Glomerular endothelial cell (primary cell): ENCODE measurements at places on chromosomes 13 and 19.
A peak's percentile ranks its signal among the peaks of the same experiment; 100 is the strongest.

GRCh38 chr13:75258159-75258782, 223.7 kb downstream of the TBC1D4 start:
- peak; percentile 50 for DNase-seq

DNA sequence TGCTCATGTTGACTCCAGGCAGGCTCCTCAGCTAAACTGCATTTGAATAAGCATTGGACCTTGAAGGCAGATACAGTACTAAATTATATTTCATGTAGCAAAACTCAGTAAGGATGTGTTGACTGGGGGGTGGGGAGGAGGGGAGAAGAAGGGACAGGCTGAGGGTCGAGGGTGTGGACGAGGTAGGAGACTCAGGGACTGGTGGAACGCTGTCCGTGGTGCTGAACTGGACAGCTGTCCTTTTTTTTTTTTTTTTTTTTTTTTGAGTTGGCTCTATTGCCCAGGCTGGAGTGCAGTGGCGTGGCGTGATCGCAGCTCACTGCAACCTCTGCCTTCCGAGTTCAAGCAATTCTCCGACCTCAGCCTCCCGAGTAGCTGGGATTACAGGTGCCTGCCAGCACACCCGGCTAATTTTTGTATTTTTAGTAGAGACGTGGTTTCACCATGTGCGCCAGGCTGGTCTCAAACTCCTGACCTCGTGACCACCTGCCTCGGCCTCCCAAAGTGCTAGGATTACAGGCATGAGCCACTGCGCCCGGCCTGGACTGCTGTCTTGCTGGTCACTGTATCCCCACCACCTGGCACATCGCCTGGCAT, 33.2 kb upstream of the CASP14 start:
- DNase-seq, result no peak

- DNase-seq, result no peak
Observed at GRCh38 chr13:103312467-103312866, 246.2 kb upstream of the SLC10A2 start.

DNA sequence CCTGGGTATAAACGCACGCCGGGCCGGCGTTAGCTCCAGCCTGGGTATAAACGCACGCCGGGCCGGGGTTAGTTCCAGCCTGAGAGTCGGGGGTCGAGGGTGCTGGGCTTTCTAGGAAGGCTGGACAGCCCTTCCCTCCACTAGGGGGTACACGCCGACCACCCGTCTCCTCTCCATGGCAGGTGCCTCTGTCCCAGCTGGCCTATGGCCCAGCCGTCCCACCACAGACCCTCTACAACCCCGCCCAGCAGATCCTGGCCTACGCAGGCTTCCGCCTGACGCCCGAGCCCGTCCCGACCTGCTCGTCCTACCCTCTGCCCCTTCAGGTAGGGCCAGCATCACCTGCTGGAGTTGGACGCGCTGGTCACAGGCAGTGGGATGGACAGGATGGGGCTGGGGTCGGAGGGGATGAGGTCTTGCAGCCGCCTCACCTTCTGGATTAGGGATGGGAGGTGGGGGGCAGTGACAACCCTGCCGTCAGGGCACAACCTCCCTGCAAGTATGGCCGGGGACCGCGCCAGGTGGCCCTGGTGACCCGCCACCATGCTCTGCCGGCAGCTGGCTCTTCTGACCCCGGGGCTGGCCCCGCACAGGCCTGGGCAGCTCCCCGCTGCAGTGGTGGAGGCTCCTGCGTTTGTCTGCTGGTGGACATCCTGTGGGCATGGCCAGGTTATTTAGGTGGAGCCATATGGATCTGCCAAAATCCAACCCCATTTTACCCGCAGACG, 45.8 kb downstream of the TMEM255B start:
- no peak for DNase-seq
